Substantia nigra (tissue), 51 donors: ENCODE measurements at places on chromosomes 13 and 19.

DNA sequence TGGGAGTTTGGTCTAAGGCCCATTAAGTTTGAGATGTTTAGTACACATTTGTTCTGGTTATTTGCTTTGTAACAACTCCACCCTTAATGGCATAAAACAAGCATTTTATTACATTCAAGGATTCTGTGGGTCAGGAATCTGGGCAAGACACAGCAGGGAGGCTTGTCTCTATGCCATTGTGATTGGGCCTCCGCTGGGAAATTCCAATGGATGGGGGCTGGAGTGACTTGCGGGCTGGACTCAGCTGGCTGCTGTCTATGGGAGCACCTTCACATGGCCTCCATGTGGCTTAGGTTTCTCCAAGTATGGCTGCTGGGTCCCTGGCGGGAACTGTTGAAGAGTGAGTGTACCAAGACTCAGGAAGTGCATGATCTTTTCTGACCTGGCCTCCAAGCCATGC is 159.0 kb downstream of the PAN3 start:
- DNase-seq, result no peak

DNA sequence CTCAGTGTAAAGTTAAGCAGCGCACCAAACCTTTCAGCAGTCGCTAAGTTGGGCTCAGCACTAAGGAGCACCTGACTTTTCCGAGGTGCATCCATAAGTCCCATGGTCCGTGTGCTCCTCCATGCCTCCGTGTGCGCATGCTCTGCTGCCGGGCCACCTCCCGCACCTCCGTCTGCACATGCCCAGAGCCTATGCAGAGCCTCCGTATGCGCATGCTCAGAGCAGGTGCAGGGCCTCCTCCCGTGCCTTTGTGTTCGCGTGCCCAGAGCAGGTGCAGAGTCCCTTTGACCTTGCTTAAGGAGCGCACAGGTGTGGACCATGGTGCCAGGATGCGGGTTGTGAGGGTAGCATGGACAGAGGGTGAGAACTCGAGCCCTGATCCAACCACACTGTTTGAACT is 46.0 kb downstream of the ATP11A start:
- DNase-seq, result no peak

GRCh38 chr19:38920602-38921419 is 8.8 kb upstream of the CCER2 start:
- no peak for DNase-seq

- DNase-seq, result no peak
Observed at GRCh38 chr19:31177246-31177645, 172.0 kb downstream of the TSHZ3 start.

DNA sequence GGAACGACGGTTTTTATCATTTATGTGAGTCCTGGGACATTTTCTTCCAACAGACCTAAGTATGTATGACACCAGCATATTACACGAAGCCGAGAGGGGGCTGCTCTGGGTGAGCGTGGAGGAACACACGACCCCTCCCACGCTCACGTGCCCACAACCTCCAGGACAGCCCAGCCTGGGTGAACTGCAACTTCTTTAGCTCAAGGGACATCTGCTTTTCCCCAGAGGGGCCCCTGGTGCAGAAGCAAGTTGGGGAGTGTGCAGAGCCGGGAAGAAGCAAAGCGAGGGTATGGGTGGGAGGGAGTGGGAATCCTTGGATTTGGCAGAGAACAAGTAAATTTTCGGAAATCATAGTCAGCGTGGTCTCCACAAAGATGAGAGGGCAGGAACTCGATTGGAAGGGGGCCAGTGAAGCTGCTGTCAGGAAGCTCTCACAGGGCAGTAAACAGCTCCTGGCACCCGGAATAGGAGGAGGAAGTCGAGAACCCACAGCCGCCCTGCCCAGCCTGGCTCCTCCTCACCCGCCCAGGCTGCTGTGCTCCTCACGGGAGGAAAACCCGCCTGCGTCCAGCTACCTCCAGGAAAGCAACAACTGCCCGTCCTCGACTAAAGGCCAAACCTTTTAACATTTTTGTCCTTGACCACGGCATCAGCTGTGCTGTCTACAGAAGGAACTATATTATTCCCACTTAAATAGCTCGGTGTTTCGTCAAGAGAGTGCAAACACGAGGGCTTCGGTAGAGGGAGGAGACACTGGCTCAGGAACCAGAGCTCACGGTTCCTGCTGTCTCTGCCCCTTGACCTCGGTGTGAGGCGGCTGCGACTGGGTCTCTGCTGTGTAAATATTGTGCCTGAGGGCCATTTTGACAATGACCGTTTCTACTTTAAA is 17.2 kb upstream of the CFAP97D2 start:
- DNase-seq, result no peak

GRCh38 chr13:95403349-95404140 is 102.3 kb upstream of the ABCC4 start:
- no peak for DNase-seq

GRCh38 chr13:76825430-76825829 is 60.8 kb downstream of the KCTD12 start:
- DNase-seq, result no peak

- no peak for DNase-seq
Observed at GRCh38 chr13:20428666-20429644, 96.7 kb downstream of the CRYL1 start.

GRCh38 chr13:105365021-105365550 is 1170.4 kb downstream of the EFNB2 start:
- no peak for DNase-seq

DNA sequence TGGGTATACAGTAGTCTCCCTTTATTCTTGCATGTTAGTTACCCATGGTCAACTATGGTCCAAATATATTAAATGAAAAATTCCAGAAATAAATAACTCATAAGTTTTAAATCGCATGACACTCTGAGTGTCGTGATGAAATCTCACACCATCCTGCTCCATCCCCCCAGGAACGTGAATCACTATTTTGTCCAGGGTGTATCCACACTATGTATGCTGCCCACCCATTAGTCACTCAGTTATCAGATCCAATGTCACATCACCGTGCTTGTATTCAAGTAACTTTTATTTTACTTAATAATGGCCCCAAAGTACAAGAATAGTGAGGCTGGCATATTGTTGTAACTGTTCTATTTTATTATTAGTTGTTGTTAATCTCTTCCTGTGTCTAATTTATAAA is 115.8 kb upstream of the SERP2 start:
- no peak for DNase-seq

GRCh38 chr13:22168437-22169190 is 497.7 kb downstream of the FGF9 start:
- no peak for DNase-seq

- DNase-seq, result no peak
Observed at GRCh38 chr13:24922387-24922744, 158.4 kb downstream of the RNF17 start.

DNA sequence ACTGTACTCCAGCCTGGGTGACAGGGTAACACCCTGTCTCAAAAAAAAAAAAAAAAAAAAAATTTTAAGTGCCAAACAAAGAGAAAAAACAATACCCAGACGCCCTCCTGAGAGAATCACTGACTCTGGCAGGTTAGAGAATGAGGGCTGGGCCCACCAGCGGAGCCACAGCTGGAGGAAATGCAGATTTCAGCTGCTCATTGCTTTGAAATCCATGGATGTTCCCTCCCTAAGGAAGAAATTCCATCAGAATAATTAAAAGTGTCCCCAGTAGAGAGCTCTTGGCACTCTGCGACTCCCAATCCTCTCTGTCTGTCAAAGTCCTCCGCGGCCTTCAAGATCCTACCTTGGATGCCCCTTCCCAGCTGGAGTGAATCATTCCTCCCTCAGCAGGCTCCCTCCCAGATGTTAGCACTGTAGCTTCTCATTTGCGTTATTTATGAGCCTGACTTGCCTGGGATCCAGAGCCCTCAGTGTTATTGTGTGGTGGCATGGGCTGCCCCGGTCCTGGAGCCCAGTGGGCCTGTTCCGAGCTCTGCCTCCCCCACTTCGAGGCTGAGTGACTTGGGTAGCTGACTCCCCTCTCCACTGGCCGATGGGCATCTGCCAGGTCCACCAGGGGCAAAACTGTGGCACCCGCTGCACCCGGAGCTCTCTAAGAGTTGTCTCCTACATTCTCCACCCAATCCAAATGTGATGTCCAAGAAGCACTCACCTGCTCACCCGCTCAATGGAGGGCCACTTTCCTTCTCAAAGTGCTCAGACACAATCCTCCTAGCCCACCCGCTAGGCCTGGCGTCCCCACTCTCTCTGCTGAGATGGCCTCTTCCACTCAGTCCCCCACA is 47.0 kb downstream of the SERP2 start:
- DNase-seq, result no peak

GRCh38 chr13:70788074-70788473 is 679.8 kb upstream of the KLHL1 start:
- no peak for DNase-seq

DNA sequence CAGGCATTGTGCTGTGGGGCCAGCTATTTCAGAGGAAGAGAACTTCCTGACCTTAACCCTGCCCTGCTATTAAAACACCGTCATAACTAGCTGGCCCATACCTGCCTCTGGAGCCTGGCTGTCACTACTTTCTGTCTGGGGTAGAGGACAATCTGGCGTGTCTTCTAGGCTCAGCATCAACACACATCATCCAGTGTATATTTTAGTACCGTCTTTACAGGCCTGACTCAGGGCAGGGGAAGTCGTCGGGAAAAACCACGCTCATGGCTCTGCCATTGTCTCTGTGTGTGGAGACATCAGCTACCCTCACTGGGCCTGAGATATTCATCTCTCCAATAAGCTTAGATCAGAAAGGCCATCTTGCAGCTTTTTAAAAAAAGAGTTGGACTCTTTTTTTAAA is 151.1 kb downstream of the KATNAL1 start:
- no peak for DNase-seq

DNA sequence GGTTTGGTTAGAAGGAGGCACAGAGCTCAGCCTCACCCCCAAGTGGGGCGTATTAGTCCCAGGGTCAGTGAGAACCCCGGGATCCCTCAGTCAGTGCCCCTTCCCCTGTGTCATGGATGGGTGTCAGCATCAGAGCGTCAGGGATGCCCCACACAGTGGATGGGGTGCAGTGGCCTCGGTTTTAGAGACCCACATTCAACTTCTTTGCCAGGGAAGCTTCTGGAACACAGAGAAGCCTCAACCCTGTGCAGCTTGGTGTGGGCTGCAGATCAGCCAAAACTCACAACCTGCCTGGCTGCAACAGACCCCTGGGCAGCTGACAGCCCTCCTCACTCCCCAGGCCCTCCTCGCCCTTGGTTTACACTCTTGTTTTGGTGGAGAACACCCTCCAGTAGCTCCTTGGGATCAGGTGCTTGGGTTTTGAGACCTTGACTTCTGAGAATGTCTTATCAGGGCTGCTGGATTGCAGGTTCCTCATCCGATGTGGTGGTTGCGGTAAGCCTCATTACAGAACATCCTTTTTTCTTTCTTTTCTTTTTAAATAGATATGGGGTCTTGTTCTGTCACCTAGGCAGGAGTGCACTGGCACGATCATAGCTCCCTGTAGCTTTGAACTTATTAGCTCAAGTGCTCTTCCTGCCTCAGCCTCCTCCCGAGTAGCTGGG is 11.0 kb downstream of the ZNF333 start:
- DNase-seq, result no peak

GRCh38 chr13:98517576-98518310 is 59.2 kb downstream of the STK24 start:
- DNase-seq, result no peak
